Lower lobe of right lung (tissue), 2 donors: ENCODE measurements at places on chromosomes 3 and 15. TPM values are rescaled to one million over a fixed set of nuclear protein-coding genes. Genes with fewer than 3 reads are reported as not detected.

Gene ANKRD63
- not detected for total RNA-seq

Gene UBE2Q2
- total RNA-seq: 29.0 TPM

Gene UACA
- total RNA-seq: 35.7 TPM

Gene RASGRP1
- 2.3 TPM for total RNA-seq

Gene KIF9
- total RNA-seq: 8.7 TPM

Gene SCN10A
- not detected for total RNA-seq

Gene LYZL4
- total RNA-seq: not detected

Gene GPR149
- not detected for total RNA-seq

Gene FES
- 51.0 TPM for total RNA-seq

Gene LHFPL4
- not detected for total RNA-seq

Gene GDPGP1
- 13.1 TPM for total RNA-seq

Gene SLC2A2
- total RNA-seq: not detected

Gene PLSCR2
- 0.86 TPM for total RNA-seq
